ENCODE measurements at places on chromosomes 12 and 14. TPM values are rescaled to one million over a fixed set of nuclear protein-coding genes. Genes with fewer than 3 reads are reported as not detected.

GRCh38 chr14:88194531-88194930, 128.5 kb downstream of the KCNK10 start:
- no peak for DNase-seq

- DNase-seq: no peak
Measured at GRCh38 chr12:111728795-111729194, 37.9 kb upstream of the ALDH2 start.

- no peak for DNase-seq
Measured at GRCh38 chr12:5023842-5024241, 19.8 kb upstream of the KCNA5 start.

DNA sequence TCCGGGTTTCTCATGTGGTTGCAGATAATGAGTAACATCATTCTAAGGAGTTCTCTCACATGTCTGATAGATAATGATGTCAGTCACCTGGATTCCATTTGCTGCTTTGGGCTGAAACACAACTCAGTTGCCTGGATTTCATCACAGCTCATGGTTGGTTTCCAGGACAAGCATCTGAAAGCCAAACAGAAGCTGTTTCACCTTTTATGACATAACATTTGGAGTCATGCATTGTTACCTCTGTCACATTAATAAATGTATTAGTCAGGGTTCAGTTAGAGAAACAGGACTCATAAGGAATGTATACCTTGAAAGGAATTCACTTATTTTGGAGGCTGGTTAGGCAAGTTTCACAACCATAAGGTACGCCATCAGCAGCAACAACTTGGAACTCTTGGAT, 251.9 kb upstream of the ATXN7L3B start:
- DNase-seq: no peak

GIT2 gene
- total RNA-seq: 18.2 TPM

DNA sequence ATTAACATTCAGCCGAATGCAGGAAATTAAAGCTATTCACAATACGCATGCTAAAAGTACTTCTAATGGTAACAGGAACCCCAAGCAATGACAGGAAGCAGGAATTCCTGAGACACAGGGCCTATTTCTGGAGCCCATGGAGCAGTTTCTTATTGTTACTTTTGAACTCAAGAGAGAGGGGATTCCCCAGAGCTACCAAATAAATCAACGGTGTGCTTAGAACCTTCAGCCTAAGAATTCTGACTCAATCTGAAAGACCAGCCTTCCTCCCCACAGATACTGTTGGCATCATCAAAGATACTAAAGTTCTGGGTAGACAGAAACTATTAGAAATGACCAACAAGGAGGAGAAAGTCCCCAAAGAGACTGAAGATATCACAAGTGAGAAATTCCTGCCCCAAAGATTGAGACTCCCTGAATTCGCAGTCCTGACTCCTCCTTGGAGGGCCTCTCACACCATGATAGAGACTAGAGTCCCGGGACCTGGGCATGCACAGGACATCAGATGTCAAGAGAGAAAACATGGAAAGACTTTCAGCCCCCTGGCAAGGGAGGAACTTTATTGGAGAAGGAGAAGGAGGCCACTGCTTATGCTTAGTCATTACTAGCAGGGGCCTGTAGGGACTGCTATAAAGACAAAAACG, 32.7 kb downstream of the RTRAF start:
- no peak for DNase-seq

RNASE7 gene
- total RNA-seq: 0.97 TPM

TNFAIP2 gene
- 154 TPM for total RNA-seq

FAM90A1 gene
- total RNA-seq: 0.18 TPM

- no peak for DNase-seq
Measured at GRCh38 chr12:71417181-71417580, 22.4 kb upstream of the LGR5 start.

GRCh38 chr14:53048631-53049030, 97.8 kb upstream of the FERMT2 start:
- no peak for DNase-seq

GRCh38 chr12:110403146-110403975, at the start of gene ANAPC7:
Gene ANAPC7 (minus strand): TSS chr12:110403708. CDS start chr12:110403627, 81 bp downstream.
- peak; percentile 37 for DNase-seq

GRCh38 chr12:74752215-74752614, 214.6 kb downstream of the ATXN7L3B start:
- DNase-seq: no peak

GRCh38 chr12:47377414-47378221, 297.9 kb upstream of the AMIGO2 start:
- peak; percentile 13 for DNase-seq

GRCh38 chr14:64891173-64891838, 11.6 kb upstream of the SPTB start:
- DNase-seq: no peak

Measured in esophagus squamous epithelium (tissue), 5 donors.